Hematopoietic multipotent progenitor cell (in vitro differentiated cells): ENCODE measurements at places on chromosomes 7 and 10. TPM values are rescaled to one million over a fixed set of nuclear protein-coding genes. Genes with fewer than 3 reads are reported as not detected.

- DNase-seq = peak; percentile 60
These were observed 739 bp upstream of the MEST start for GRCh38 chr7:130490888-130491804.

DNA sequence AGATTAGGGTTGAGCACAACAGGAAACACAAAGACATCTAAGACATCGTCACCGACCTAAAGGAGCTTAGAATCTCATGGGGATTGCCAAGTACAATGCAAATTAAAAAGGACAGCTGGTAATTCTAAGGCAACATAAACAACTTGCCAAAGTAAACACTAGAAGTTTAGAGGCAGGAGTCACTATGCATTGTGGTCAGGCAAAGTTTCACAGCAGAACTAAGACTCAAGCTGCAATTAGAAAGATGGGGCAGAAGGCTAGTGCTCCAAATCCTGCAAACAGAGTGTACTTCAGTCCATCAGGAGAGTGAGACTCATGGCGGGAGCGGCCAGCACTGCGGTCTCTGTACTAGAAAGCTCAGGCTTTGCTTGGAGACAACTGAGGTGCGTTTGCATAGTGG, 52.7 kb downstream of the HIPK2 start:
- no peak for DNase-seq

TMUB1 gene
- total RNA-seq = 25.6 TPM

- no peak for DNase-seq
These were observed 189.5 kb downstream of the ANK3 start for GRCh38 chr10:60200012-60200681.

DNA sequence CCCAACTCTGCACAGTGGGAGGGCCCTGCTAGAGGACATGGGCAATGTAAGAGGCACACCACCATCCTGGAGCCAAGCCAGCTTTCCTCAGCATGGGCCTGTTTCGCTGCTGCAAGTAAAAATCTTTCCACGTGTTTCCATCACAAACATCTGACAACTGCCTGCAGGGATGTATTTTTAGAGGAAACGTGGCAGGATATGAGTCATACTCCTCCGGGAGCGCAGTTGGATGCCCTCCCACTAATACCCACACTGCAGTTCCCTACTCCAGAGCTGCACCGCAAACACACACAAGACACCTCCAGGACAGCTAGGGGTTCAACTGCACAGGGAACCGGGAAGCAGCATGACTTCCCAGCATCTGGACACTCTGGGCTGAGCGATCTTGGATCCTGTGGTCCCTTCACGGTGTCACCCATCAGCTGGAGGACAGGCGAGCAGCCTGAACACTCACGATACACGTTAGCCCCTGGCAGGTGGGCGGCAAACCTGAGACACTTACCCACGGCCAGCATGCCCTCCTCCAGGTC, 26.1 kb downstream of the PLAC9 start:
- no peak for DNase-seq

CLDN15 gene
- 55.2 TPM for total RNA-seq

STEAP1 gene
- total RNA-seq = 0.27 TPM
